ENCODE measurements at places on chromosomes 5 and 9.

DNA sequence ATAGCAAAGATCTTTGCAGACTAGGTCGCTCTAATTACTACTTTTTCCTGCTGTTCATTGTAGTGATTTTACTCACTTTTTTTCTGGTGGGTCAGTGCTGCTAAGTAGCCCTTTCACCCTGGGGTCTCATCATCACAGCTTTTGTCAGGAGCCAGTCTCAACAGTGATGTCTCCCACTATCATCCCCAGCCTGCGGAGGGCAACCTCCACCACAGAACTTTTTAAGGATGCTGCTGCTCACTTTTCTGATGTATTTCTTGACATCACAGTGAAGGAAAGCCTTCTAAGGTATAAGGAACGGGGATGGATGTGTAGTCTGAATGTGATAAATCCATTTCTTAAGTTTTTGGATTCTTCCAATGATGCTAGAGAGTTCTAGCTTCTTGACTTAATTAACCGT is 242.5 kb upstream of the RIOK2 start:
- no peak for DNase-seq

- no peak for DNase-seq
These were observed 83.4 kb downstream of the RAPGEF1 start for GRCh38 chr9:131656356-131657036.

GRCh38 chr5:140946578-140946977 is 19.7 kb upstream of the PCDHAC2 start:
- DNase-seq = no peak

DNA sequence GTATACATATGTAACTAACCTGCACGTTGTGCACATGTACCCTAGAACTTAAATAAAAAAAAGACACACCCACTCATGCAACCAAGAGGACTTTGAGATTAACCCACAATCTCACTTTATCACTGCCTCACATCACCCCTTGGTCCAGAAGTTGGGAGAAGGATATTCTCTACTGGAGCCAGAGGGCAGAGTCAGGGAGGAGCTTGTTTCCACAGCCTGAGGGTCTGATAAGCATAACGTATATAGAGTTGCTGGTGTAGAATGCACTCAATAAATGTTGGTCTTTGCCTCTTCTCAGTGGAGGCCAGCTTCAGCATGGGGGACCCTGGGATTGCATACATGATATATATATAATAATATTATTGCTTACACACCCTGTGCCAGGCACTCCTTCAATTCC is 10.1 kb downstream of the KCNV2 start:
- DNase-seq = no peak

- DNase-seq = no peak
These were observed 242.0 kb upstream of the TRPM3 start for GRCh38 chr9:71363286-71363961.

- peak; percentile 92 for DNase-seq
These were observed 20.4 kb upstream of the IER5L start for GRCh38 chr9:129198319-129199043.

DNA sequence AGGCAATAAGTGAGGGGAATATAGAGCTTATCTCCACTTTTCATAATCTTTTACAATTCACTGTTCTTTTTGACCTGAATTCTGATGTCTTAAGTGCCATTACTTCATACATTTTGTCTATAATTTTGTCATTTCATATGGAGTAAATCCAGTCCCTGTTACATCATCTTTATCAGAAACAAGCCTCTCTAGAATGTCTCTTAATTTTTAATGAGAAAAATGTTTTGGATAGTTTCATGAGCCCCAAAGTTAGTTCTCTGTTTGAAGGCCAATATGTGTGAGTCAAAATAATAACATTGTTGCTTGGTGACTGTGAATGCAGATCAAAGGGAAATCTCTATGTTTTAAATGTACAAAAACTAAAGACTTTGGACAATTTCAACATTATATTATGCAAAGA is 329.6 kb upstream of the ARRDC3 start:
- peak; percentile 65 for DNase-seq

- DNase-seq = no peak
These were observed 55.4 kb downstream of the BNC2 start for GRCh38 chr9:16815079-16815478.

- no peak for DNase-seq
These were observed 37.0 kb downstream of the NR6A1 start for GRCh38 chr9:124733964-124734740.

DNA sequence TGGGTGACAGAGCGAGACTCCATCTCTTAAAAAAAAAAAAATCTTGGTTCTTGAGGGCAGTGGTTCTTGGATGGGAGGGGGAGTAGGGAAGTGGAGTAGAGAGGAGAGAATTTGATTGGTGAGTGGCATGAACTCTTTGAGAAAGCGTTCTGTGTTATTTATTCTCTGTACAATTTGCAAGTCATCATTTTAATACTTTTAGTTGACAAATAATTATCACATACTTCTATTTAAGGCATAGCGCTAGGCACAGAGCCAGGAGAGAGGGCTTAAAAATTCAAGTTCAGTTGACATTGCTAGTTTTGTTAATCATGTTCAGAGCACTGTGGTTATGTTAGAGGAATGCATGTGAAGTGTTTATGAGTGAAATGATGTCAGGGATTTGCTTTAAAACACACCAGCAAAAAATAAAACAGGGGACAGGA is 24.6 kb downstream of the HSDL2 start:
- DNase-seq = no peak

GRCh38 chr9:107620801-107621200 is 131.2 kb upstream of the KLF4 start:
- no peak for DNase-seq

DNA sequence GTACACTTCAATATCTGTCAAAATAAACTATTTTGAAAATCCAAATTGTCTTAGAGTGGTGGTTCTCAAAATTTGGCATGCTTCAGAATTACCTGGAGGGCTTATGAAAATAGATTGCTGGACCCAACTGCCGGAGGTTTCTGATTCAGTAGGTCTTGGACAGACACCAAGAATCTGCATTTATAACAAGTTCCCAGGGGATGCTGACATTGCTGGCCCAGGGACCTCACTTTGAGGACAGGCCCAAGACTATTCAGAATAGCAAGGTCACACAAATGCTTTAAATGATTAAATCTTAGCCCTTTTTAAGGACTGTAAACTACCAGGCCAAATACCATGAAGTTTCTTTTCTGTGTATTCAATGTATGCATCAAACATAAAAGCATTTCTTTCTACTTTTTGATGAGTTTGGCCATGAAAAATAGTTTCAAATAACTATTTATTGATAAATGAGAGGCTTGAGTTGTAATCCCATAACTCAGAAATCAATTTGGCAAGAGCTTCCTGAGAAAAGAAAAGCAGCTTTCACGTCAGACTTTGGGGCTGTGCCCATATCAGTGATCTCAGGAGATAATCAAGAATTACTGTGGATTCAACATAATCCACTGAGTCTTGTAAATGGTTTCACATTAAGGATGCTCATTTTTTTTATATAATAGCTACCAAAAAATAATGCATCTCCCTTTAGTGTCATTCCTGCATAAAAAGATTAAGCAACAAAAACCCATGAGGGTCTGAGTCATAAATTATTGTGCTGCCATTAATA is 191.4 kb downstream of the FRMD3 start:
- no peak for DNase-seq

GRCh38 chr9:133360400-133361393 is 4.3 kb downstream of the SURF2 start:
- no peak for DNase-seq

DNA sequence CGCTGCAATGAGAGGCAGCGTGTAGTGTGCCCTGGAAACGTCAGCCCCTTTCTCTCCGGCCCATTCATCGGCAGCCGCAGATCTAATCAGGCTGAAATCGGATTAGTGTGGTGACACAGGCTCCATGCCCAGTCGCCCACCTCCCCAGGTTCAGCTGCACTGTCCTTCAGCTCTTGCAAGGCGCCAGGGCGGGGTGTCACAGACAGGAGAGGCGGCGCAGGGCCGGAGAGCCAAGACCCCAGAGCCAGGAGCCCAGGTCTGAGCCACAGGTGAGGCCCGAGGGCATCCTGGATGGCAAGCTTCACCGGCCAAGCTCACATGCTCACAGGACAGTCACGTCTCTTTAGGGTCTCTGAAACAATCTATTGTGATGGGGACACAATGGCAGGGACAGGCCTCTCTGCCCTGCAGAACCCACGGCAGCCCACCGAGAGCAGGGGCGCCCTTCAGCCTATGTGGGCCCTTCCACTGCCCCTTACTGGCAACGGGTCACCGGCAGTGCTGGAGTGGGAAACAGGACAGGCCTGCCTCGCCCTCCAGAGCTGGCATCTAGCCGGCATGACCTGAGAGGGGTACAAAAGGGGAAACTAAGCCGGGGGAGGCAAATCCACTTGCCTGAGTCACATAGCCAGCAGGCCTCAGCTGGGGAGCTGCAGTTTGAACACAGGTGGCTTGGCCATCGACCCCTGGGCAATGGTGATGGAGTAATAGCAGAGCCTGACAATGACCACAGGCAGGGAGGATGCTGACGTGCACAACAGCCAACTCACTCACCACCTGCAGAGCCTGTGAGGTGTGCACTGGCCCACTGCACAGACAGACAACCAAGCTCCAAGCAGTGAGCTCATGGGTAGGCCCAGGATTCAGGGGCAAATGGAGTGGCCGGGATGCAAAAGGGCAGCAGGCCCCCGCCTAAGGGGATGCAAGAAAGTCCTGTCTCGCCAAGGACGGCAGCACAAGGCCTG is 48.1 kb downstream of the VAV2 start:
- peak; percentile 77 for DNase-seq

DNA sequence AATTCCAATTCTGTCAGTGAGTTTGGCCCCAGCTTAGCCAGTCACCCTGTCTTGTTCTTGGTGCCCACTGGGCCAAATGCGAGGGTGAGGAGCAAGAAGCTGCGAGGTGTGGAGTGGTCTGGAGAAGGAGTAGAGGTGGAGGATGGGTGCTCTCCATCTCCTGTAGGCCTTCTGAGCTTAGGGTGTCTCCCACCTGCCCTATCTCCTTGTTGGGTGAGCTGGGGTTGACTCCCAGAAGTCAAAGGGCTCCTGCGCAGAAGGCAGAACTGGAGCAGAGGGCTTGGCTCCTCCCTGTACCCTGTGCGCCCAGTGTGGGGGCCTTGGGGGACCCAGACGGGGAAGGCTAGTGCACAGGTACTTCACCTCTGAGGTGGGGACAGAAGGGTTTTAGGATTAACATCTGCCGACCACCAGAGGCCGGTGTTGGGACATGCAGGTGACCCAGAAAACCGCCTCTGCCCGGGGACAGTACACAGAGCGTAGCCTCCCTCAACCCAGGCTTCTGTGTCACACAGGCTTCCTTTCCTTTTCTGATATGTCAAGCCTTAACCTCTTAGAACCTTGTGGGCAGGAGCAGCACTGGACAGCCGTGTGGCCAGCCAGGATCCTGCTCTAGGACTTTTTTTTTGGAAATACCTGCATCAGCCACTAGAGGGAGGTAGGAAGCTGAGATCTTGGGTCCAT is 16.9 kb downstream of the IL5 start:
- DNase-seq = peak; percentile 56

DNA sequence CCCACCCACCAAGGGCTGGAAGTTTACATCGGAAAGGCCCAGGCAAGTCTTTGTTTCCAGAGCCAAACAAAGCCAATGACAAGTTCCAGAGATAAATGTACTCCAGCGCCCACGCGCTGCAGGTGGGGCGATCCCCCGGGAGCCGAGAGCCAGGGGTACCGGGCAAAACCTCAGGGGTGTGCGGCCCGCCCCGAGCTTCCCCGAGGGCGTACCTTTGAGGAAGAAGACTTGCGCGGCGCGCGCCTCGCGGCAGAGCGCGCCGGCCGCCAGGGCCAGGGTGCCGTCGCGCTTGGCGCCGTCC is 671 bp downstream of the DUSP1 start:
- peak; percentile 43 for DNase-seq

DNA sequence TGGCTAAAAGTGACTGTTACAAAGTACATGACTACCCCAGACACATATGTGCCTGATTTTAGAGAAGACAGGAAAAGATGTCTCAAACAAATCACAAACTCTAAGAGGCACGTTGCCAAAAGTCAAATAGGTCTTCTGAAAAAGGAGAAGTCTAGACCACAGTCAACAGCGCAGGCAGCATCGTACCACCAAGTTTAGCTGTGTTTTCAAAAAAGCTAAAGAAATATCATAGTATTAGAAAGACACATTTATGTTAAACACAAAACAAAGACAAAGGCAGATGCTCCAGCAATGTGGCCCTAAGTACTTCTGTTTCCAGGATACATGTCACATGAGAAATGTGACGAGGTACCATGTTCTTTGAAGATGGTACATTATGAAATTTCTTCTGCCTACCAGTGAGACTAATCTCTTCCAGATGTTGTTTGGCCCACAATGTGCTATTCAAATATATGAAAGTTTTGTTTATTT is 43.5 kb downstream of the LPAR1 start:
- DNase-seq = peak; percentile 47

DNA sequence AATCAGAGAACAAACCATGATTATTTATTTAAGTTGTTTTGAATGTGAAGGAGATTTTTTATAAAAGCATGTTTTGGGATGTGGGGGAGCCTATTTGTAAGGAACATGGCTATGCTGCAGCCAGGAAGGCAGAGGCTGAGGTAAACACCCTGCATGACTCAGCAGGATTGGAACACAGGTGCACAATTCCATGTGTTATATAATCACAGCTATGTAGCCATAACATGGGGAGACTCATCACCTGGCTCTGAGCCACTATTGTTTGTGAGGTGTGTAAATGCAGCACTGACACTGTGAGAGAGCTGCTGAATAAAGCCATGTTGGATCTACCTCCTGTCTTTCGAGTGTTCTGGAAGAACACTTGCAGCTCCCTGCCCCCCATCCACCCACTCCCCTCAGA is 1009.8 kb downstream of the DNAH5 start:
- DNase-seq = no peak

GRCh38 chr5:111954516-111955395 is 197.8 kb upstream of the NREP start:
- DNase-seq = peak; percentile 69

DNA sequence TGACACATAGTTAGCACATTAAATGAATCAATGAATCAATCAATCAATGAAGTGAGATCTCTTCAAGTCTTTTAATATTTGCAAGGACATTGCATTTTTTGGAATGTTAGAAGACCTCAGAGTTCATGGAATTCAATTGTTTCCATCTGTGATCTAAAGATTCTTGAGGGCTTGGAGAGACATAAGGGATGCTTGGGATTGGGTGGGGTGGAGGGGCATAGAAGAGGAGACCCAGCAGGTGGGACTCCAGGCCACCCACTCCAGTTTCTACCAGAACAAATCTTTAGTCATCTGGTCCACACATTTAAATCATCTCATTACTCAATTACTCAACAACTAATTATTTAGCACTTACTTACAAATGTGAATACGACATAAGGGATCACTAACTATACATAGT is 251.0 kb upstream of the TRIM32 start:
- no peak for DNase-seq

DNA sequence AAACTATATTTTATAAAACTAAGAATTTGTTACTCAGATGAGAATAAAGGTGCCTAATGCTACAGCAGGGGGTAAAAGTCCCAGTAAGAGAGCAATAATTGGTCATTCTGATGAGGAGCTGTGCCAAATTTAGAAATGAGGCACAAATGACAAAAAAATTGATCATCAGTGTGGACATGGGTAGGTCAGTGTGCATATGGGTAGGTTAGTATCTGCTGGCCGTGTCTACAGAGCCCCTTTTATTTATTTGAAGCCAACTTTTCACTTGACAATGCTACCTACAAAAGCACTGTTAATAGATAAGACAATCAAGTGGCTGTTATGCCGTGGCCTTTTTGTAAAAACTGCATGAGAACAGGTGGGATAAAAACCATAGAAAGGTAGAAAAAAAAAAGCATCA is 454.6 kb downstream of the RAB3C start:
- no peak for DNase-seq

All from astrocyte of the spinal cord (primary cell).